ENCODE measurements at places on chromosomes 3 and 15.

GRCh38 chr15:48463366-48463880 lies 132.2 kb downstream of the DUT start:
- no peak for DNase-seq

GRCh38 chr15:78715434-78715833 lies 74.4 kb upstream of the CHRNB4 start:
- no peak for DNase-seq

GRCh38 chr15:85044894-85045293 lies 63.2 kb downstream of the PDE8A start:
- peak; percentile 35 for DNase-seq

GRCh38 chr15:31758126-31758525 lies 272.2 kb upstream of the CHRNA7 start:
- DNase-seq = peak; percentile 56

DNA sequence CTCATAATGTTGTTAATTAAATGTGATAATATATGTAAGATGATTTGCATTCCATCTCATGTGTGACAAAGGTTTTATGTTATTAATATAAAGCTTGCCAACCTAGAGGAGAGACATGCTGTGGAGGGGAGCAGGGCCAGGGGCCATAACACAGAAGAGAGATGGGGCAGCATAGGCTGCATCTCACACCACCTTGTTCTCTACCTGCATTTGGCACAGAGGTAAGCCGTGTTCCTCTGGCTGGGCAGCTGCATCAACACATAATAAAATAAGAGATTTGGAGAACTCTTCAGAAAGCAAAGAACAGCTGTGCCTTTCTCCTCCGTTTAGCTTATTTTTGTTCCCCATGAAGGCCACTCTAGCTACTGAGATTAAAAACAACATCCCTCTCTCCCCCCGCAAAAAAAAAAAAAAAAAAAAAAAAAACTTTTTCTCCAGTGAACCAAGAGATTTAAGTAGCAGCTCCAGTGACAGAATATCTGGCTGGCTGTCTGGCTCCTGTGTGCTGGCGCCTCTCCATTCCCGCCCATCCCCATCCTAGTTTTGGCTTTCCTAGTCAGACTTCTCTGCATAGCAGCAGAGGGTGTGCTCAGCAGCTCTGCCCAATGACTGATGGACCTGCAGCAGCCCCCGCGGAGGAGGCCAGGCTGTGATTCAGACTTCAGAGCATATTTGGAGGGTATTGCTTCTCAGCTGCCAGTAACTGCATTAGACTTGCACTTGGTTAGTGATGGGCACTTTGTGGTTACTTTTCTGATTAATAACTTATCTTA lies 52.2 kb upstream of the STXBP5L start:
- DNase-seq = no peak

DNA sequence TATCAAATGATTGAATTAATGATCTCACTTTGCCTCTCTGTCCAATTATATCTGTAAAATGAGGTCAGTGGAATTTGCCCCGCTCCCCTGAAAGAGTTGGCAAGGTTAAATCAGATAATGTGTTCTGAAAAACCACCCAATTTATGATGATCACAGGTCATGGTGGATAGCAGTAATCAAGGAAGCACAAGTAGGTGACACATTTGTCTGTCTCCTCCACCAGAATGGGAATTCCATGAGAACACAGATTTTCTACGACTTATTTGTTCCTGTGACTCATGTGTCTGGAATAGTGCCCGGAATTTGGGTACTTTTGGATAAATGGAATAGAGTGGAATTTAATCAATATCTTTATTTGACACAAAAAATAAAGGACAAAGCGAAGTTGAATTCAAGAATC lies 220.9 kb upstream of the SUCLG2 start:
- DNase-seq = no peak

DNA sequence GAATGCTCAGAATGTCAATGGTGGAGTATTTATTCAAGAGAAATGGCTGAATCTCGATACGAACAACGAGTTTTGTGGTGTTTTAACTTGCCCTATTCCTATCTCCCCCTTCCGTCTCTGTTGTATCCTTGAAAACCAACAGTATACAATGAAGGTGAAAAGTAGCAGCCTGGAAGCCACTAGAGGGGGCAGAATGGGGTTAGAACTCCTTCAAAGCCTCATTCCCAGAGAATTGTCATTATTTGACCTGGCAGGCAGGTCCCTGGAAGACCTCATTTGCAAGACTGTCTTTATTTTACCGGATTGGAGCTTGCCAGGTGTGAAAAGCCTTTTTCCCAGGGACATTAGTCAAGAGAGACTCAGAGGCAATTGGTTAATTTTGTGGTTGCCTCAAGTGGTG lies 139.4 kb downstream of the LRRC28 start:
- no peak for DNase-seq

- peak; percentile 13 for DNase-seq
Measured at GRCh38 chr15:68504681-68505170, 72.8 kb upstream of the ITGA11 start.

DNA sequence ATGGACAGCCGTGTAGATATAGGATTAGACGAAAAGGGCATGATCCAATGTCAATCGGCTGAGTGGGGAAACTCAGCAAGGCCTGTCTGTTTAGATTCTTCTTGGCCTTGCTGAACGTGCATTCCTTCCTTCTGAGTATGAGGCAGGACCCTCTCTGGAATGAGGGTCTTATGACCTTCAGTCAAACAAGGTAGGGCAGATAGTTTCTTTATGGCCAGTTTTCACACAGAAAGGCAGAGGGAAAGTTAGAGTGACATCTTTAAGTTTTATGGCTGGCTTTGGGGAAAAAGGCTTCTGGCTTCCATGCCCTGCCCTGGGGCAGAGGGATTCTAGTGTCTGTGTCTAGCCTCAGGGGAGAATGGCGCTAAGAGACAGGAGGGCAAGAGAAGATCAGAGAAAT lies 29.7 kb downstream of the ARNT2 start:
- no peak for DNase-seq

DNA sequence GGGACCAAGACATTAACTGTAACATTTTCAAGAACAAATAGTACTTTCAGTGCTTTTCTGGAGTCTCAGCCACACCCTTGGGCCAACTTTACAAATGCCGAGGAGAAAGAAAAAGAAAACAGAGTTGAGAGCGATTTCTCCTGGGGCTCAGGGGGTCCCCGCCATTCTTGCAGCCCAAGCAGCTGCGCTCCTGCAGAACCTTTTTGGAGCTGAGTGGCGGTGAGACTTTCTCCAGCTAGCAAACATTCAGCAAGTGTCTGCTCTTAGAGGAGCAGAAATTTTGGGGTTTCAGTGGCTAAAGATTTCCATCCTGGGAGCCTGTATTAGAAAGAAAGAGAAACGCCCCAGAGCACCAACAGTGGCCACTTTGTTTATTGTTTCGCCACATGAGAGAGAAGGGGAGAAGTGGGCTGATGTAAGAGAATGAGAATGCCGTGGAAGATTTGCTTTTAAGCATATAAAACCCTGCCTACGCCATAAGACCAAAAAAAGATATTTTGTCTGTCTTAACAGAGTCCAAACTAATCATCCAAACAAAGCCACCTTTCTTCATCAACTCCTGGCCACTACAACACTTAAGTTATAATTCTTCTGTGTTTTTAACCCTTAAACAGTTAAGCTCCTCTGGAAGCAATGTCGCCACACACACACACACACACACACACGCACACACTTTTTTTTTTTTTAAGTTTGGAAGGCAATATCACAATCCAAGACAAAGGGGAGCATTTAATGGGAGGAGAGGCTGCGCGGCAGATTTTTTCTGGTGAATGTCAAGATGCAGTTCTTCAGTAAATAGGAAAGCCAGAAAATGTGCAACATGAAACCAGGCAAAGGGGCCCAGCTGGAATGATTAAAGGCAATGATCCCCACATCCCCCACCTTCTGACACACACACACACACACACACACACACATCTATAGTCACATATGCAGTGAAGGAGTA lies 19.2 kb downstream of the EID1 start:
- no peak for DNase-seq

DNA sequence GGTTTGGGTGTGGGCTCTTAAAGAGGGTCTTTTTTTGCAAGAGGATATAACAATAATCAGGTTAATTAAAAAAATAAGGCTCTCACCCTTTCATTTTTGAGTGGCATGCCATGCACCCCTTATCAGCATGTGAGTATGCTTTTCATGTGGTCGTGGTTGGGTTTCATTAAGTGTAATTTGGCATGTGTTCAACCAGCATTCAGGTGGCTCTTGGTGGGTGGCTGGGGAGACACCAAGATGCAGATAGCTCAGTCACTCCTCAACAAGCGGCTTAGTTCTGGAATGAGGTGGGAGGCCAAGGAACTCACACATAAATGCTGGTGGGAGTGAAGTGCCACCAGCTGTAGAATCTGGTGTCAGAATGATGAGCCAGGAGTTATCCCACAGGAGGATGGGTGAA lies 66.8 kb downstream of the FLNB start:
- DNase-seq = no peak

GRCh38 chr3:30848087-30848779 lies 46.2 kb downstream of the GADL1 start:
- DNase-seq = no peak

DNA sequence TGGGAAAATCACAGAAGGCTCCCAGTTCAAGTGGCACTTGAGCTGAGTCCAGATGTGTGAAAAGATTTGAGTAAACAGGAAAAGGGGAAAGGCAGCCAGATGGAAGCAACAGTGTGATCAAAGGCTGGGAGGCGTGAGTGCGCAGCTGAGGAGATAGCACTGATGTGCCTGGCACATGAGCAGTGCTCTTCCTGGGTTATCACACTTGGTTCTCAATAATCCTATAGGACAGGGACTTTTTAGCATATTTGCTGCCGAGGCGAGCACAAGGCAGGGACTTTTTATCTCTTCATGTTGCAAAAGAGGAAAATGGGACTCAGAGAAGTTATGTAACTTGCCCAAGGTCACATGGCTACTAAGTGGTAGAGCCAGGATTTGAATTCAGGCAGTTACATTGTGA lies 39.6 kb downstream of the CORO2B start:
- peak; percentile 50 for DNase-seq

DNA sequence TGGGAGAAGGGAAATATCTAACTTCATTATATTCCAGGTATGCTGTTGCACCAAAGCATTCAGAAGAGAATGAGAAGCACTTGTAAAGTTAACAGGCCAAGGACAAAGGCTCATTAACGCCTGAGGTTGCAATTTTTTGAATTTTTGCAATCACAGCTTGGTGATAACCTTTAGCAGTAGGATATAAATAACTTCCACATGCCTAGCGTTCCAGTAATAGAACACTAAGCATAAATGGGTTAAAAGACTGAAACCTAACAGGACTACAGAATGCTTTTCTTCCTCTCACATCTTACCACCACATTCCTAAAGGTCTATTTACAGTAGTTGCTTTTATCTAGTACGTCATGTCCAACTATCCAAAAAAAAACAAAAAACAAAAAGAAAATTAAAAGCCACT lies 57.4 kb upstream of the IMPG2 start:
- no peak for DNase-seq

DNA sequence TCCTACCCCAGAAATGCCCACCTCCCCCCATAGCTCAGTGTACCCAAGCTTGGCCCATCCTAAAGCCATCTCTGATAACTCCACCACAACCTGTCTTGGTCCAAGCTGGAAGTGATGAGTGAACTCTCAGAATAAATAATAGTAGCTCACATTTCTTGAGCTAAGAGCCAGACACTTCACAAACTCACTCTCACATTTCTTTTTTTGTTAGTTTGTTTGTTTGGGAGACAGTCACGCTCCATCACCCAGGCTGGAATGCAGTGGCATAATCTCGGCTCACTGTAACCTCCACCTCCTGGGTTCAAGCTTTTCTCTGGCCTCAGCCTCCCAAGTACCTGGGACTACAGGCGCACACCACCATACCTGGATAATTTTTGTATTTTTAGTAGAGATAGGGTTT lies 46.2 kb downstream of the LIPC start:
- no peak for DNase-seq

DNA sequence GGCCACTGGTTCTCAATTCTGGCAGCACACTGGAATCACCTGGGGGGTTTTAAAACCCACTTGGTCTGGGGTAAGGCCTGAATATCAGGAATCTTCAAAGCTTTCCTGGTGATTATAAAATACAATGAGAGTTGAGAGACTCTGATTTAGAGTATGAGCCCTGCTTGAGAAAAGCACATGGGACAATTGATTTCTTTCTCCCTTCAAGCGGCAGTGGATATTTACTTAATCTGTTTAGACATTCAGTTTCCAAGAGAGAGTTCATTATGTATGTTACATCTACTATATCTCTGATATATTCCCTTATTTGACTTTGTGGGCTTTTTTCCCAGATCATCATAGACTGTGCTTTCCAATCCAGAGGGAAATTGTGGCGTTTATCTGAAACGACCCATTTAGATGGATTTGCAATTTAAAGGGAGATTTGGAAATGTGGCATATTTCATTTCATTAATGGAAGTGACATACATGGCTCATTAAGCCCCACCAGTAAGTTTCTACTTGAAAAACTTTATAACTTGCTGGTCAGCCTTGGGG lies 171.2 kb upstream of the PFN2 start:
- DNase-seq = no peak

DNA sequence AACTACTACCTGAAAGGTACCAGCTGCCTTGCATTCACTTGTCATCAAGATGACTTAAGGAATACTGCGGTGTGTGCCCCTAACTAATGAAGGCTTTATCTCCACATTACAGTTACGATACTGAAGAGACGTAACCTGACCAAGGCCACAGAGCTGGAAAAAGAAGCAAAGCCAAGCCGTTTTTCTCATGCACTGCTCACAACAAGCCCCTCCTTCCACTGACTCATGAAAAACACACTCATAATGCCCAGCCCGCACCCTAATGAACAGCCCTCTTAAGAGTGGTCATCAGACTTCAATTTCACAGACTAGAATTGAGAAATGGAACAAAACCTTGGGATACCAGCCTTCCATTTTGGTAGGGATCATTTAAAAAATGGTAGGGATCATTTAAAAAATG lies 11.6 kb downstream of the PSMD6 start:
- no peak for DNase-seq

DNA sequence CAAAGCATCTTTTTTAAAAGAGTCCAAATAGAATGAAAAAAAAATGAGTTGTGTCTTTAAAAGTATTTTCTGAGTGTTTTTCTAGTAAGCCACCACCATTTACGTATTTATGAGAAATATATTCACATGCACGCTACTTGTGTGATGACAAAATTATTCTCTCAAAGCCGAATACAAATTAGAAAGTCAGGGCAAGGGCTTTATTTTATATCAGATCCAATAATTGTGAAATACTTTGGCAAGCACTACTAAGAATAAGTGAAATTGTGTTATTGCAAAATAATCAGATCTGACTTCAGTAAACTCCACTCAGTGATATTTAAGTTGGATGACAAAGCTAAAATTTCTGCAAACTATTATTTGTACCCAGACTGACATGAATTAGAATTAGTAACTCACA lies 589.3 kb upstream of the KCNMB2 start:
- DNase-seq = no peak

- DNase-seq = no peak
Measured at GRCh38 chr3:20256144-20256543, 70.1 kb upstream of the SGO1 start.

GRCh38 chr3:179676081-179676480 lies 23.2 kb downstream of the USP13 start:
- no peak for DNase-seq

Measured in NCI-H82 (cell line).